Stimulated activated CD8-positive, alpha-beta memory T cell treated with anti-CD3 and anti-CD28 coated beads, Interleukin-15, amount 100 ng/mL, for 24 hours (primary cell): ENCODE measurements at places on chromosomes 1 and 21.
A peak's percentile ranks its signal among the peaks of the same experiment; 100 is the strongest.

GRCh38 chr21:26570203-26570602, 2.9 kb downstream of the CYYR1 start:
- no peak for DNase-seq

- no peak for DNase-seq
Measured at GRCh38 chr1:99784143-99784542, 17.7 kb upstream of the FRRS1 start.

- DNase-seq: no peak
Measured at GRCh38 chr1:40094466-40095110, 2.5 kb downstream of the PPT1 start.

GRCh38 chr1:50940291-50940690, 19.8 kb downstream of the FAF1 start:
- no peak for DNase-seq

- no peak for DNase-seq
Measured at GRCh38 chr1:29271724-29272123, 35.4 kb downstream of the PTPRU start.

- DNase-seq: no peak
Measured at GRCh38 chr1:44511769-44512168, 106.7 kb downstream of the RNF220 start.

- no peak for DNase-seq
Measured at GRCh38 chr1:76250271-76250670, 175.7 kb downstream of the ST6GALNAC3 start.

GRCh38 chr1:174262349-174263241, 103.3 kb downstream of the RABGAP1L start:
- no peak for DNase-seq

DNA sequence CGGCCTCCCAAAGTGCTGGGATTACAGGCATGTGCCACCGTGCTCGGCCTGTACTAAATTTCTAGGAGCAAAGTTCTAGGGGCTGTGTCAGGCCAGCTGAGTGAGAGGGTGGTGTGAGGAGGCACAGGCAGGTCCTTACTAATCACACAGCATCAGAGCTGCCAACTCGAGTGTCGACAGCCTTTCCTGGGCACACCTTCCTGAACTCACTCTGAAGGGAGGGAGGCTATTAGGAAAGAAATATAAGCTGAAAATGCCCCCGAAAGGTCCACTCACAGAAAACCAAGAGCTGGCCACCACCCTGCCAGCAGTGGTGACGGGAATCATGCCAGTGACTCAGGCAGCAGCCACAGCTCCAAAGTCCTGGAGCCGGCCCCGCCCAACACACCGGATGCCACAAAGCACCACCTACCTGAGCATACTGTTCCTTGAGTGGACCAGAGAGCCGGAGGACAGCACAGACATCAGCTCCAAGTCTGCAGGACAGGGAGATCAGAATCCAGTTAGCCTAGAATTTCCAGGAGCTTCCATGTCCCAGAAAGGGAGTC, 4.5 kb downstream of the PMVK start:
- DNase-seq: no peak

DNA sequence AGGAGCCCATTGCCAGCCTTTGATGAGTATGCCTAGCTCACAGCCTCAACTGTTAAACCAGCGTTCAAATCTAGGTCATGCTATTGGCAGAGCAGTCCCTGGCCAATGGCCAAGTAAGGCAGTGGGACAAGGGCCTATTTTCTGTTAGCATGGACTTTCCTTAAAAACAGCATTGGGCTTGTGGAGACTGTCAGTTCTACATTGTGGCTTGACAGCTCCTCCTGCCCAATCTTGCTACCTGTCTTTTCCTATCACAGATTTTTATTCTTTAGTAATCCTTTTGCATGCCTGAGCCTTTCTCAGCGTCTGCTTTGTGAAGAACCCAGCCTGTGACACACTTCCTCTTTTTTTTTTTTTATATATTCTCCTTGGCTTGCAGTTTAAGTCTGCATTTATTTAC, 56.4 kb downstream of the DIP2A start:
- no peak for DNase-seq

DNA sequence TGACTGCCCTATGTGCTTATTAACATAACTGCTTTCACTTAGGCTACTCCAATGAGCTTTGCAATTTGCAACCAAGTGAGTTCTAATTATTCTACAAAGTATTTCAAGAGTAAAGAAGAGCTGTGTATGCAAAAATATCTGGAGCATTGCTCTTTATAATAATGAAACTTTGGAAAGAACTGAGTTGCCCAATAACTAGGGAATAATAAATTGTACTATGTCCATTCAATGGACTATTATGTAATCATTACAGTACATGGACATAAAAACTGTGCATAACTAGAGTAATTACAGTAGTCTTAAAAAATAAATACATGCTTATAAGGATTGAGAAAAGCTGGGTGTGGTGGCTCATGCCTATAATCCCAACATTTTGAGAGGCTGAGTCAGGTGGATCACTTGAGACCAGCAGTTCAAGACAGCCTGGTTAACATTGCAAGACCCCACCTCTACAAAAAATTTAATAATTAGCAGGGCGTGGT, 70.3 kb upstream of the JAK1 start:
- no peak for DNase-seq

- no peak for DNase-seq
Measured at GRCh38 chr1:110464340-110464739, 13.4 kb downstream of the PROK1 start.

DNA sequence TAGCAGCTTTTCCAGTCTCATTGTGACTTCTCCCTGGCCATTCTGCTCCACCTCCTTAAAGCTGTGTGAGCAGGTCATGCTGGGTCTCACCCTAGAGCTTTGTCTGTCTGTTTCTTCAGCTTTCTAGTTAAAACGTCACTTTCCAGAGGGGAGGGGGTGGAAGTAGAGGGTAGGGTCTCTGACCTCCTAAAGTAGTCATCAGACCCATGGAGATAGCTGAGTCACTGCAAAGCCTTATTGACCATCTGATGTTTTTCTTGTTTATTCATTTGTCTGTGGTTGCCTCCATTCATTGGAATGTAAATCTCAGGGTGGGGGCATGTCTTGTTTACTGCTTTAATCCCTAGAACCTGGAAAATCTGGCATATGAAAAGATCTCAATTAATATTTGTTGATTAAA, 52.7 kb downstream of the ELF3 start:
- no peak for DNase-seq

DNA sequence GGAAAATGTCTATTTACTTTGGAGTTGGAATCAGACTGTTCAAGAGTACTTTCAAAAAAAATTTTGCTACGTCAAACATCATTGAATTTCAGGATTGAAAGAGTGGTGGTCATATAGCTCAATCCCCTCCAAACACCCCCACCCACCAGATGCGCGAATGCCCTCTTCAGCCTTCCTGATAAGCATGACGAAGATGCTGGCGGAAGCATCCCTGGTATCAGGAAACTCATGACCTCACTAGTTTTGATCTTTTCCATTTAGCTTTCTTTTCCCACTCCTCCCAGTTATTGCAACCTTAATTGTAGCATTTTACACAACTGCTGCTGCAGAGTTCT, 104.4 kb downstream of the LEPR start:
- no peak for DNase-seq

- no peak for DNase-seq
Measured at GRCh38 chr1:43011020-43011419, 52.4 kb upstream of the SLC2A1 start.

GRCh38 chr1:54553602-54554313, 5.7 kb downstream of the ACOT11 start:
- DNase-seq: no peak

DNA sequence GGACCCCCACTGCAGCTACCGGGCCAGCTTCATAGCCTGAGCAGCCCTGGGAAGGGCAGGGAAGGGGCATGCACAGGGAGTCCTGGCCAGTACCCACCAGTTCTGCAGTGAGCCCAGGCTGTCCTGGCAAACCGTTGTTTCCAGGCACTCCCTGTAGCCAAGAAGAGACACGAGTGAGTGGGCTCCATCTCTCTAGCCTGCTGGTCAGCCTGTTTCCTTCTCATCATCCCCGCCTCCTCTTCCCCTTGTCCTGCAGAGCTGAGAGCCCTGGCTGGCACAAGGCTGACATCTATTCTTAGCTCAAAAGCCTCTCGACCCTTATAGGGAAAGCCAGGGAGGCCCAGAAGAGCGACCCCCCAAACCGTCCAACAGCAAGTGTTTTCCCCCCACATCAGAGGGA, 28.7 kb downstream of the COL16A1 start:
- no peak for DNase-seq

DNA sequence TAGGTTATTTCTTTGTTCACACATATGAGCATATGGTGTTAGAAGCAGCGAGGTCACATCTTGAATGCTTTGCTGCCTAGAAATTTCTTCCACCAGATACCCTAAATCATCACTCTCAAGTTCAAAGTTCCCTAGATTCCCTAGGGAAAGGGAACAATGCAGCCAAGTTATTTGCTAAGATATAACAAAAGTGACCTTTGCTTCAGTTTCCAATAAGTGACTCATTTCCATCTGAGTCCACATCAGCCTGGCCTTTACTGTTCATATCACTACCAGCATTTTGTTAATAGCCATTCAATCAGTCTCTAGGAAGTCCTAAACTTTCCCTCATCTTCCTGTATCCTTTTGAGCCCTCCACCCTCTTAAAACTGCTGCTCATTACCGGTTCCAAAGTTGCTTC, 1502.5 kb downstream of the KCNT2 start:
- no peak for DNase-seq

DNA sequence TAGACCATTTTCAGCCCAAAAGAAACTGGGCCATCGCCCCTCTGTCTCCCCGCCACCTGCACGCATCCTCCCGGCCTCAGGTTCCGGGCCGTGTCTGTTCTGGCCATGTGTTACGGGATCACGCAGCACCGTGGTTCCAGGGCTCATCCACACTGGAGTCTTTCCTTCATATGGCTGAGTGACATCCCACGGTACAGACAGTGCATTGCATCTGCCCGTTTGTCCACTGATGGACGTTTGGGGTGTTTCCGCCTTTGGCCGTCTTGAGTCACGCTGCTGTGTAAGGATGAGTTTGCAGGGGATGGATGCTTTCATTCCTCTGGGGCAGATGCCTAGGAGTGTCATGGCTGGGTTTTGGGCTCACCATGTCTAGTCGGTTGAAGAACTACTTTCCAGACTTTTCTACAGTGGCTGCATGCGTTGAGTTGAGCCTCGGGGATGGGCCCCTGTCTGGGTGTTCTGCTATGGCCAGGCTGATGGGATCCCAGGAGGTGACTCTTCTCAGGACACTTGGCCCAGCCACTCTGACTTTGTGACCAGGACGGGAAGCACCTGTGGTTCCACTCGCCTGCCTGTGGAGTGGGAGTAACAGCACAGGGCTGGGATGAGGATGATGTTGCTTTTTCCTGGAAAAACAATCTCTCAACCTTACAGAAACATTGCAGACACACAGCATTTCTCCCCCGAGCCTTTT, 16.8 kb downstream of the RRP1 start:
- DNase-seq: no peak

DNA sequence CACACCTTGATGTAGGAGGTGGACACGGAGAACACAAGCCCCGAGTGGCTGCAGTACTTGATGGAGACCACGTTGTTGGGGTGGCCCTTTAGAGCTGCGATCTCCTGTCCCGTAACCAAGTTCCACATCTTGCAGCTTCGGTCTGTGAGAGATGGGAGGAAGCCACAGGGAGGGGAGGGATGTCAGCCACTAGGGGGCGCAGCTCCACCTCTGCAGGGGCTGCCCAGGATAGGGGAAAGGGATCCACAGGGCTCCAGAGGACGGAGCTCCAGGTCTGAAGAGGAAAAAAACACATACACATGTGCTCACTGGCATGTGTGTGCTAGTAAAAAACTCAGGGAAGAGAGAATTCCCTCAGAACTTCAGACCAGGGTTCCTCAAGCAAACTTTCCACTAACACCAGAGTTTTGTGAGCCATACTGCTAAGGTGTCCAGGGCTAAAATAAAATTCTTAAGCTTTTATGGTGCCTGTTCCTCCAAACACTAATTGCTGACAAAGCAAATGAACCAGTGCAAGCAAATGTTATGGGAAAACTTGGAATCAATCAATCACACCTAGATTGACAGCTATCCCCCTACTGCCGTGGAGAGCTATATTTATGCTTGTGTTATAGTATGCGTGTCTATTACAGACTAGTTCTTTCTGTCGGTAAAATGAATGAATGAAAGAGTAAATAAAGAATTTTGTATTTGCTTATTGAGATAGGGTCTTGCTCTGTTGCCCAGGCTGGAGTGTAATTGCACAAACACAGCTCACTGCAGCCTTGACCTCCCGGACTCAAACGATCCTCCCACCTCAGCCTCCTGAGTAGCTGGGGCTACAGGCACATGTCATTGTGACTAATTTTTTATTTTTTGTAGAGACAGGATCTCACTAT, 43.7 kb downstream of the KIF21B start:
- DNase-seq: peak; percentile 46

GRCh38 chr21:35449846-35450245, 400.7 kb upstream of the RUNX1 start:
- no peak for DNase-seq

DNA sequence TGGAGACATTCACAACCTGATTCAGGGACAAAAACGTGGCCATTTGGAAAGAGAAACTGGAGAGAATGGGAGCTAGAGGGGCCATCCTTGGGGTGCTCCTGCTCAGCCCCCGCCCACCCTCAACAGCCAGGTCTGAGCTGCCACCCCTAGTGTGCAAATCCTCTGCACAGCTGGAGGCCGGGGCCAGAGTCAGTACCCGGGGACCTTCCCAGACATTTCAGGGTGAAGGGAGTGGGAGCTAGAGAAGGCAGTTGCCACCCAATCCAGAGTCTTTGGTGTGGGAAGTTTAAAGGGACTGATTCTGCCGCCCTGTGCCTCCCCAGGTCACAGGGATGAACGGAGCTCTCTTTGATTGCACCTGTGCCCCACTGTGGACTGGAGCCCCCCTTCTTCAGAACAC, 397.4 kb downstream of the MATN1 start:
- no peak for DNase-seq

GRCh38 chr1:23922321-23922943, 9.3 kb upstream of the CNR2 start:
- DNase-seq: no peak

- DNase-seq: no peak
Measured at GRCh38 chr1:12617511-12617900, 504 bp downstream of the DHRS3 start.

- DNase-seq: no peak
Measured at GRCh38 chr1:12506281-12507280, 111.4 kb downstream of the DHRS3 start.

GRCh38 chr1:221714227-221715152, 27.4 kb downstream of the DUSP10 start:
- DNase-seq: no peak

- DNase-seq: no peak
Measured at GRCh38 chr1:238465449-238465848, 574.7 kb upstream of the ZP4 start.

GRCh38 chr1:62452951-62453350, 16.1 kb downstream of the USP1 start:
- DNase-seq: no peak

- DNase-seq: no peak
Measured at GRCh38 chr1:247291833-247292561, 36.1 kb downstream of the VN1R5 start.

- no peak for DNase-seq
Measured at GRCh38 chr1:116389013-116389412, 16.0 kb downstream of the ATP1A1 start.

- DNase-seq: no peak
Measured at GRCh38 chr1:48523558-48523957, 51.6 kb upstream of the SPATA6 start.
